CD4-positive, alpha-beta T cell (primary cell): ENCODE measurements at places on chromosomes 16 and 17. TPM values are rescaled to one million over a fixed set of nuclear protein-coding genes. Genes with fewer than 3 reads are reported as not detected.

GRCh38 chr16:57061084-57061905, 31.1 kb upstream of the CPNE2 start:
- no peak for DNase-seq

- no peak for DNase-seq
Measured at GRCh38 chr16:81486540-81487061, 42.0 kb downstream of the CMIP start.

DNA sequence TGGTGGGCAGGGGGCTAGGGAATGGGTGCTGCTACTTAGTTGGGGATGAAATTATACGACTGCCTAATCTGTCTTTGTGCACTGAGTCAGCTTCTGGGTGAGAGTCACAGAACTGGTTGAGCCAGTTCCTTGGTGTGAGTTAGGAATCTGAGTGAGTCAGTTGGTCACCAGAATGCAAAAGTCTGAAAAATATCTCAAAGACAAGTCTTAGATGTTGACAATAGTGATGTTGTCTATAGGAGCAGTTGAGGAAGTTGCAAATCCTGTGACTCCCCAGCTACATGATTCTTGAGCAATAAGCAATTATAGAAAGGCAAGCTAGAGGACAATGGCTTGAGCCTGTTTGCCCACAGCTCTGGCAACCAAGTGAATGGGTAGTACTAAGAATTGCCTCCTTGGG, 399.2 kb downstream of the CNTNAP4 start:
- no peak for DNase-seq

DNA sequence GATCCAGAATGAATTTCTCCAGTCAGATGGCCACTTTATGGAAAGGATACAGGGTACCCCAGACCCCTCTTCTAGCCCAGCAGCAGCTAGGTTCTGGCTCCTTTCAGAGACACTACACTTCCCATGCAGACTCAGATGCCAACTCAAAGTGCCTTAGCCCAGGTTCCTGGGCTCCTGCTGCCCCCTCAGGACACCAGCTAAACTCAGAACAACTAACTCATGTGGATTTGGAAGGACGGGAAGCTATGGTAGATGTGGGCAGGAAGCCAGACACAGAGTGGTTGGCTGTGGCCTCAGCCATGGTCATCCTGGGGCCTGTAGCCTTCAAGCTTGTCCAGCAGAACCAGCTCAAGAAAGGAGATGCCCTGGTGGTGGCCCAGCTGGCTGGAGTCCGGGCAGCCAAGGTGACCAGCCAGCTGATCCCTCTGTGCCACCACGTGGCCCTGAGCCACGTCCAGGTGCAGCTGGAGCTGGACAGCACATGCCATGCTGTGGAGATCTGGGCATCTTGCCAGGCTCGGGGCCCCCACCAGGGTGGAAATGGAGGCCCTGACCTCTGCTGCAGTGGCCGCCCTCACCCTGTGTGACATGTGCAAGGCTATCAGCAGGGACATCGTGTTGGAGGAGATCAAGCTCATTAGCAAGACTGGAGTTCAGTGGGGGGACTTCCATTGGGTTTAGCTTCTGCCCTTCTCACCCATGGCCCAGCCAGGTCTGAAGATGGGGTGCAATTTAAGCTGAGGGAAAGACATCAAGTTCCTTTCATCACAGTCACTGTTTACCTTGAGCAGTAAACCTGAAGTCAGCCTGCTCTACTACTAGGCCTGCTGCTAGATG, 111.8 kb downstream of the N4BP1 start:
- no peak for DNase-seq

DNA sequence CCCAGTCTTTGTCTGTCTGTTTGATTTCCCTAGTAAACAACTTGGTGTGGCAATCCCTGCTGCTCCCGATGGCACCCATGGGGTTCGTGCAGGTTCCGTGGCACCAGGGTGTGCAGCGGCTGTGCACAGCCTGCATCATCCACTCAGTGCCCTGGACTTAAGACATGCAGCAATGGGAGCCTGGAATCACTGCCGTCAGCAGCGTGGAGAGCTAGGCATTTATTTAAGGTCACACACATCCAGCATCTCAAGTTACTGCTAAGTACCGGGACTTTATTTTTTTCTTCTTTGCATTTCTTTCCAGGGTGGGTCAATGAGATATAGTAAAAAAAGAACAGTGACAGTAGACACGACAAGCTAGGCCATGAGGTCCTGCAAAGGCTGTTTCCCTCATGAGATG, 2.8 kb downstream of the DHRS7C start:
- DNase-seq: no peak

- DNase-seq: no peak
Measured at GRCh38 chr16:54253118-54253517, 33.5 kb downstream of the IRX3 start.

The PDILT gene
- total RNA-seq: not detected

DNA sequence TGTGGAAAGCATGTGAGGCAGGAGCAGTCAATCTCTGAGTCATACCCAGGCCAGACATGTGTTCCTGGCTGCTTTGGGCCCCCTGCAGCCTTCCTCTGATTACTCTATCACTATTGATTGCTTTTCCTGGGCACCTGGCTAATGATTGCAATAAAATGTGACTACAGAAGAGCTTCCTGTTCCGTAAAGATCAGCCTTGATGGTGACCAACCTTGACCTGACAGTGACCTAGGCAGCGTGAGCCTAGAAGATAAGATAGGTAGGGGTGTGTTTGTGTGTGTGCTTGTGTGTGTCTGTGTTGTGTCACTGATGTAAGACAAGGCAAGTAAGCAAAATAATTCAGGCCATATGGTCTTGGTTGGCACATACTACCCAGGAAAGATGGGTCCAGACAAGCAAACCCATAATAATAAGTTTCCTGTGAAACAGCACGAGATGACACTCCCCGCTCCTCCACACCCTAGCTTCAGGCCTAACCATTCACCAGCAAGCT, 367.7 kb upstream of the CDH11 start:
- no peak for DNase-seq

DNA sequence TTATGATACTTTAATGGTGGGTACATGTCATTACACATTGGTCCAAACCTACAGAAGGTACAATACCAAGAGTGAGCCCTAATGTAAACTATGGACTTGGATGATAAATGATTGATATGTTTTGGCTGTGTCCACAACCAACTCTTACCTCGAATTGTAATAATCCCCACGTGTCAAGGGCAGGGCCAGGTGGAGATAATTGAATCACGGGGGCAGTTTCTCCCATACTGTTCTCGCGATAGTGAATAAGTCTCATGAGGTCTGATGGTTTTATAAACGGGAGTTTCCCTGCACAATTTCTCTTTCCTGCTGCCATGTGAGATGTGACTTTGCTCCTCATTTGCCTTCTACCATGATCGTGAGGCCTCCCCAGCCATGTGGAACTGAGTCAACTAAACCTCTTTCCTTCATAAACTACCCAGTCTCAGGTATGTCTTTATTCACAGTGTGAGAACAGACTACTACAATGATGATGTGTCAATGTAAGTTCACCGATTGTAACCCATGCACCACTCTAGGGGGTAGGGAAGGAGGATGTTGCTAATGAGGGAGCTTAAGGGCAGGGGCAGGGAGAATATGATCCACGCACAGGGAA, 7.0 kb upstream of the METTL22 start:
- no peak for DNase-seq

DNA sequence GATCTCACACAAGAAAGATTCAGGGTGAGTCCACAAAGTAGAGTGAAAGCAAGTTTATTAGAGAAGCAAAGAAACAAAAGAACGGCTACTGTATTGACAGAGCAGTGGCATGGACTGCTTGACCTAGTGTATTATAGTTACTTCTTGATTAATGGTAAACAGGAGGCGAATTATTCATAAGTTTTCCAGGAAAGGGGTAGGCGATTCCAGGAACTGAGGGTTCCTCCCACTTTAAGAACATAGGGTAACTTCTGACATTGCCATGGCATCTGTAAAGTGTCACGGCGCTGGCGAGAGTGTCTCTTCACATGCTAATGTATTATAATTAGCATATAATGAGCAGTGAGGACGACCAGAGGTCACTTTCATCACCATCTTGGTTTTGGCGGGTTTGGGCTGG, 93.2 kb downstream of the CACNG3 start:
- no peak for DNase-seq

The ZG16 gene
- total RNA-seq: not detected

GRCh38 chr16:88638323-88639230, at the start of gene IL17C:
Gene IL17C, plus strand, starts transcription at chr16:88638572. Its CDS starts 70 bp downstream, at chr16:88638642.
- no peak for DNase-seq

DNA sequence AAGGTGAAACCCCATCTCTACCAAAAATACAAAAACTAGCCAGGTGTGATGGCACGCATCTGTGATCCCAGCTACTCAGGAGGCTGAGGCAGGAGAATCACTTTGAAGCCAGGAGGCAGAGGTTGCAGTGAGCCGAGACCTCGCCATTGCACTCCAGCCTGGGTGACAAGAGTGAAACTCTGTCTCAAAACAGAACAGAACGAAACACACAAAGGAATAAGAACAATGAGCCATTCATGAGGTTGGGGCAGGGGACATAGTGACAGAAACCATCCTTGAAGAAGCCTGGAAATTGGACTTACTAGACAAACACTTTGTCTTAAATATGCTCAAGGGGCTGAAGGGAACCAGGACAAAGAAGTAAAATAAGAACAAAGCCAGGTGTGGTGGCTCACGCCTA, 39.4 kb downstream of the WDR45B start:
- DNase-seq: no peak

The BRICD5 gene
- total RNA-seq: 4.2 TPM

DNA sequence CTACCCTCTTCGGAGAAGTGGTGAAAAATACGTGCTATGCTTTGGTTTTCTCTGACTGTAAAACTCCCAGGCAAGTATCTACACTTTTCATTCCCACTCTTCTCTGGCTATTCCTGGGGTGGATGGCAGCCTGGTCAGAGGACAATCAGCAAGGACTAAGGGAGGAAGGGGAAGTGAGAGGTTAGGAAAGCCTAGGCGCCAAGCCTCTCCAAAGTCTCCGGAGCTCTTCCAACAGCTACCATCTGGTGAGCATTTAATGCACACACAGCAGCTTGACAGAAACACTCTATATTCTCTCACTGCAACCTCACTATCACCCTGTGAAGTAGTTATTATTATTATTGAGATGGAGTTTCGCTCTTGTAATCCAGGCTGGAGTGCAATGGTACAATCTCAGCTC, 65.1 kb downstream of the WSCD1 start:
- no peak for DNase-seq

- DNase-seq: no peak
Measured at GRCh38 chr17:13777003-13777402, 175.3 kb upstream of the HS3ST3A1 start.
